ENCODE measurements at places on chromosomes 5 and 9.

DNA sequence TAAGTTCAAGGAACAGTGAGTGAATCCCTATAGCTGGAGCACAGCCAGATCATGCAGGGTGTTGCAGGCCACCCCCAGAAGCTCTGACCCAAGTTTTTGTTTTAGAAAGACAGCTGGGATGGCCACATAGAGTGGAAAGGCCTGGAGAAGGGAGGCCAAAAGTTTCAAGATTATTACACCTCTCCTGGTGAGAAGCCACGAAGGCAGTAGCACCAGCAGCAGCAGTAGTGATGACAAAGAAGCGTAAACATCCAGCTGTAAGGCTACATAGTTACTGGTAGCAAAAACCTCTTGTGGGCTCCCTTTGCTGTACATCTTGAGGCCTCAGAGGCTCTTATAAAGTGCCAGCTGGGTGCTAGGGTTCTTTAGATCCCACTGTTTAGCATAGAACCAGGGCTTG, 11.8 kb downstream of the ADAMTSL1 start:
- no peak for DNase-seq

GRCh38 chr5:83467371-83468035, 4.0 kb upstream of the VCAN start:
- DNase-seq, result no peak

DNA sequence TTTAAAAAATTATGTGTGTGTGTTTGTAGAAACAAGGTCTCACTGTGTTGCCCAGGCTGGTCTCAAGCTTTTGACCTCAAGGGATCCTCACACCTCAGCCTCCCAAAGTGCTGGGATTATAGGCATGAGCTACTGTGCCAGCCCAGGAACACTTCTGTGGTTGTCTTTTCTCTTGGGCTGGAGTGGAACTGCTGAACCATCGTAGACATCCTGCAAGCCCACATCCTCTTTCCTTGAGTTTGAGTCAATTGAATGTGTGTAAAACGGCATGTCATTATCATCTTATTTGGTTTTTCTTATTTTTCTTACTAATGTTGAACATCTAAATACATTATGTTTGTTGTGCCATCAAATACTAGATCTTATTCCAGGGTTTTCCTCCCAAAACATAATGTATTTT, 40.0 kb downstream of the EHMT1 start:
- no peak for DNase-seq

- DNase-seq, result no peak
These were observed 5.6 kb upstream of the CAMK2A start for GRCh38 chr5:150295172-150295634.

- no peak for DNase-seq
These were observed 26.4 kb downstream of the NCS1 start for GRCh38 chr9:130198501-130199179.
